ENCODE measurements at places on chromosomes 11 and 22.

GRCh38 chr11:91093141-91093540 lies 870.3 kb upstream of the CHORDC1 start:
- DNase-seq, result no peak

DNA sequence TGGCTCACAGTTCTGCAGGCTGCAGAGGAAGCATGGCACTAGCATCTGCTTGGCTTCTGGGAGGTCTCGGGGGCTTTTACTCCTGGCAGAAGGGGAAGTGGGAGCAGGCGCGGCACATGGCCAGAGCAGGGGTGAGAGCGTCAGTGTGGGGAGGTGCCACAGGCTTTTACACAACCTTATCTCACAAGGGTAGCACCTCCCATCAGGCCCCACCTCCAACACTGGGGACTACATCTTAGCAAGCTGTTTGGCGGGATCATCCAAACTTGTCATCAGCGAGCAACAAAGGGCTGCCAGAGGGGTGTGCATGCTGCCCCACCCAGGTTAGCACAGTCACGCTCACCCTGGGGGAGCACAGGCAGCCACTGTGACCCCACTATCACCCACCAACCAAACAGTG lies 18.9 kb upstream of the YPEL1 start:
- no peak for DNase-seq

- no peak for DNase-seq
Measured at GRCh38 chr22:27409299-27409698, 392.3 kb downstream of the MN1 start.

DNA sequence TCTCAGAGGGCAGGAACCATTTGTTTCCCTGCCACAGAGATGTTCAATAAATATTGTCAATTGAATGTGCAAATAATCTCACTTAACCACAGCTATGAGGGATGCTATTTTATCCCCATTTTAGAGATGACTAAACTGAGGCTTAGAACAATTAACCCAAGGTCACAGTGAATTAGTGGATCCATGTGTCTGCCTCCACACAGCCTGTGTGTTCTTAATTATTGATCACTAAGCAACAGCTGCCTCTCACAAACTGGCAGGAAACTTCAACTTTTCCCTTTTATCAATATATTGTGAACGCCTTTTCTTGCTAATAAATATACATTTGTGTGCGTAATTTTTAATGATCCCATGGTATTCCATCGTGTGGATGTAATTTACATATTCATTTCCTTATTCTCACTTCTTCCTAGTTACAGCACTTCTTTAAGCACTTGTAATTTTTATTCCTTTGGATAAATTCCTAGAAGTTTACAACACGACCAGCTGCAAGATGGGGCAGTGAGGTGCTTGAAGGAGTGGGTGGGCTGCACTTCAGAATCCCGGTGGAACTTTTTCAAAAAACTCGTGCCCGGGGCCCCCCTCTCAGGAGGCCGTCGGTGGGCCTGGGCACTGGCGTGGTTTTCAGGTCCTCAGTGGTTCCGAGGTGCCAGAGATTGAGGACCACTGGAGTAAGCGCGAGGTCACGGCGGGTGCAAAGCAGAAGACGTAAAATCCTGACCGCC lies 915 bp upstream of the SREBF2 start:
- DNase-seq, result no peak

DNA sequence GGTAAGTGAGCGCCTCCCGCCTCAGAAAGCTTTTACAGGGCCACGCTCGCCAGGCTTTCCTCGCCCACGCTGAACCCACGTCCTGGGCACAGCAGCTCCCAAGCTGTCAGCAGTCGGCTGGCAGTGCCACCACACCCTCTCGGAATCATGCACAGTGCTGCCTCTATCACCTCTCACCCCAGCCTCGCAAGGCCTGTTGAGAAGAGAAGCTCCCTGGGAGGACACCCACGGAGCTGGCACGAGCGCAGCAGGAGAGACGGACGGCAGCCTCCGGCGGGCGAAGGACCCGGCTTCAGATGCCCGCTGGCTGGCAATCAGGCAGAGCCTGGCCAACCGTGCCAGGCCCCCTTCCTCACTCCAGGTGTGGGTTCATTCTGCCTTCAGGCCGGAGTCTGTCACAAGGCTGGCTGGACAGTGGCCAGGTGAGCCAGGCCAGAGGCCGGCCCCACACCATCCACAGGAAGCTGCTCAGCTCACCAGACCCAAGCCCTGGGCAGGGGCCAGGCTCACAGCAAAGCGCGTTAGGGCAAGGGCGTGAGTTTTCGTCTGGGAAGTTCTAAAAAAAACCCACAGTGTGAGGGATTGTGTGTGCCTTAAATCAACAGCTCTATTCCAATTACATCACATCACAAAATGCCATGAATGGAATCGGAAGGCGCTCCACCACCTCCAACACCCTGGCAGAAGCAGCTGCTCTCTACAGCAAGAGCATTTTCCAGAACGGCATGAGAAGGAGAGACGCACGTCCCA lies 33.2 kb downstream of the TOLLIP start:
- no peak for DNase-seq

- DNase-seq, result no peak
Measured at GRCh38 chr11:33687733-33688479, 12.7 kb downstream of the C11orf91 start.

DNA sequence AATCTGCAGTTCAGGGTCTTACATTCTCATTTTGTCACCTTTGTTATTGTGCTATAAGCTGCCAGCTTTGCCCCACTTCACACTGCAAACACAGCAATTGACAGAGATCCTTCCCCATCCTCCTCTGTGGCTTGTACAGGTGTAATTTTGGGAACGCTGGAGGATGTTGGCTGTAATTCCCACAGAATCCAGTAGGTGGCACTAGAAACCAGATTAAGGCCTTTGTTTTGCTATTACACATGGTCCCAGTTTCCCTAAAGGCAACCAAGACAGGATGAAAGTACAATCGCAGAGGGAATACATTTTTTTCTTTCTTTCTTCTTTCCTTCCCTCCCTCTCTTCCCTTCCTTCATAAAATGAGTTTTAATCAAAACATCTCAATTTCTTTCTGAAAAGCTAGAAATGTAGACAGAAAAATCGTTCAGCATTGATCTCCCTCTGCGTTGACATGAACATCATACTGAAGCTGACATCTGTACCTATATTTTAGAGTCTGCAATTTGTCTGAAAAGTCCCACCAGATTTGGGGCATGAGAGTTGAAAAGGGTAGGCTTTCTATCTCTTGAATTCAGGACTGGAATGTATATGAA lies 21.3 kb upstream of the NELL1 start:
- no peak for DNase-seq

DNA sequence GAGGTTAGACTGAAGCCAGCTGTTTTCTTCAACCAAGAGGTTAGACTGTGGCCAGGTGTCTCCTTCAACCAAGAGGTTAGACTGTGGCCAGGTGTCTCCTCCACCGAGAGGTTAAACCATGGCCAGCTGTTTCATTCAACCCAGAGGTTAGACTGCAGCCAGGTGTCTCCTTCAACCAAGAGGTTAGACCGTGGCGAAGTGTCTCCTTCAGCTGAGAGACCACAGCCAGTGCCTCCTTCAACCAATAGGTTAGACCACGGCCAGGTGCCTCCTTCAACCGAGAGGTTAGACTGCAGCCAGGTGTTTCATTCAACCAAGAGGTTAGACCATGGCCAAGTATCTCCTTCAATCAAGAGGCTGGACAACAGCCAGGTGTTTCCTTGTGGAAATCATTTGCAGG lies 498.1 kb downstream of the TBC1D22A start:
- DNase-seq, result no peak

DNA sequence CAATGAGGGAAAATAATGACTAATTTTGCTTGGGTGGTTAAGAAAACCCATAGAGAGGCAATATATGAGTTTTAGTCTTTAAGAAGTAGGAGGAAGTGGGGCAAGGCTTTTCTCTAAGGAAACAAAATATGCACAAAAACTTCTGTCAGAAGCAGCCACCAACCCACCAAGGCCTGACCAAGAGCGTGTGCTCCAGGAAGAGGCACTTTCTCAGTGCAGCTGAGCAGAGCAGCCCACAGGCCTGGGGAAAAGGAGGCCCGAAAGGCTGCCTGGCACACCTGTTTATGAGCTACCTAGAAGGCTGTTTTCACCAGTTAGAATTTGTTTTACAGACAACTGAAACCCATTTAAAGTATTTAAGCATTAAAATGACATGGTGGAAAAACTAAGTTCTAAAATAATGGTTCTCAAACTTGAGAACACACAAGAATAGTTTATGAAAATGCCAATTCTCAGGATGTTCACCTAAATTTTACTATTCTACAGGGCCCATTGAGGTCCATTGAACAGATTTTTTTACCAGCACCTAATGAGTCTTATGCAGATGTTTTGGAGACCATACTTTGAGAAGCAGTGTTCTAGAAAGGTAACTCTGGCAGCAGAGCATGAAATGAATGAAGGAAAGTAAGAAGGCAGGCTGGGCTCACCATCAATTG lies 160.5 kb upstream of the DDI1 start:
- DNase-seq, result no peak

DNA sequence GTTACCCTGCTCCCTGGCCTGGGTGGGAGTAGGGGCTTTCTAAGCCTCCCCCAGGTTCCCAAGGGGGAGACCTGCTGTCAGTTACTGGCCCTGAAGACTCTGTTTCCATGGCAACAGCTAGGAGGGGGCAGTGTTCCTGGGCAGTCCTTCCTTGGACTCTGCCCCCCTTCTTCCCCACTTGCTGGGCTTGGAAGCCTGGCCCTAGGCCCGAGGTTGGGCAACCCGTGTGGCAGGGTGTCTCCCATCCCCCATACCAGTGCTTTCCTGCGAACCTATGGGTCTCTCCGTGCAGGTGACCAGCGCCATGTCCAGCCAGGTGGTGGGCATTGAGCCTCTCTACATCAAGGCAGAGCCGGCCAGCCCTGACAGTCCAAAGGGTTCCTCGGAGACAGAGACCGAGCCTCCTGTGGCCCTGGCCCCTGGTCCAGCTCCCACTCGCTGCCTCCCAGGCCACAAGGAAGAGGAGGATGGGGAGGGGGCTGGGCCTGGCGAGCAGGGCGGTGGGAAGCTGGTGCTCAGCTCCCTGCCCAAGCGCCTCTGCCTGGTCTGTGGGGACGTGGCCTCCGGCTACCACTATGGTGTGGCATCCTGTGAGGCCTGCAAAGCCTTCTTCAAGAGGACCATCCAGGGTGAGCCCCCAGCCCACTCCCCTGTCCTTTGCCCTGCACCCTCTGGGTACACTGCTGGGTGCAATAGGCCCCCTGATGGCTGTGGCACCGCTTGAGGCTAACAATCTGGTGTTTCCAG lies 1.7 kb downstream of the ESRRA start:
- DNase-seq, result no peak

DNA sequence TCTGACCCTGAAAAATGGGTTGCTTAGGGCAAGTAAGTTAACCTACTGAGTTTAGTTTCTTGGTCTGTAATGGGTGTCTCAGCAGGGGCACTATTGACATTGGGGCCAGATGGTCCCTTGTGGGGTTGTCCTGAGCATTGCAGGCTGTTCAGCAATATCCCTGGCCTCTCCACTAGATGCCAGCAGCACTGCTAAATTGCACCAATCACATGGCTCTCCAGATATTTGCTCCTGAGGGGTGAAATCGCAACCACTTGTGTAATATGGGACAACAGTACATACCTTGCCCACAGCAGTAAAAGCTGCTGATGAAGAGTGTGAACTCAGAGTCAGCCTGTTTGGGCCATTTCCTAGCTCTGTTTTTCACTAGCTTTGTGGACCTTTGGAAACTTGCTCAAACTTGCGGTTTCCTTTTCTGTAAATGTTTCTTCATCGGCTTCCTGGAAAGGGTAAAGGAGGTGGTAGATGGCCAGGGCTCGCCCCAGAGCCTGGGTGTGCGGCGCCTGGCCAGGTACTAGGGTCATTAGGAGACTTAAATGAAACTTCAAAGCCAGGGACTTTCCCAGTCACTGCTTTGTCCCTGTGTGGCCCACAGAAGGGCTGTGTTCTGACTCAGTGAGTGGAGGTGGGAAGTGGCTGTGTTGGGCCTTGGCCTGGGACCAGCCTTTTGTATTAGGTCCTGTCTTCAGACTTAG lies 13.0 kb downstream of the NCF4 start:
- no peak for DNase-seq

- peak; percentile 20 for DNase-seq
Measured at GRCh38 chr22:29635734-29636357, 32.4 kb downstream of the NF2 start.

DNA sequence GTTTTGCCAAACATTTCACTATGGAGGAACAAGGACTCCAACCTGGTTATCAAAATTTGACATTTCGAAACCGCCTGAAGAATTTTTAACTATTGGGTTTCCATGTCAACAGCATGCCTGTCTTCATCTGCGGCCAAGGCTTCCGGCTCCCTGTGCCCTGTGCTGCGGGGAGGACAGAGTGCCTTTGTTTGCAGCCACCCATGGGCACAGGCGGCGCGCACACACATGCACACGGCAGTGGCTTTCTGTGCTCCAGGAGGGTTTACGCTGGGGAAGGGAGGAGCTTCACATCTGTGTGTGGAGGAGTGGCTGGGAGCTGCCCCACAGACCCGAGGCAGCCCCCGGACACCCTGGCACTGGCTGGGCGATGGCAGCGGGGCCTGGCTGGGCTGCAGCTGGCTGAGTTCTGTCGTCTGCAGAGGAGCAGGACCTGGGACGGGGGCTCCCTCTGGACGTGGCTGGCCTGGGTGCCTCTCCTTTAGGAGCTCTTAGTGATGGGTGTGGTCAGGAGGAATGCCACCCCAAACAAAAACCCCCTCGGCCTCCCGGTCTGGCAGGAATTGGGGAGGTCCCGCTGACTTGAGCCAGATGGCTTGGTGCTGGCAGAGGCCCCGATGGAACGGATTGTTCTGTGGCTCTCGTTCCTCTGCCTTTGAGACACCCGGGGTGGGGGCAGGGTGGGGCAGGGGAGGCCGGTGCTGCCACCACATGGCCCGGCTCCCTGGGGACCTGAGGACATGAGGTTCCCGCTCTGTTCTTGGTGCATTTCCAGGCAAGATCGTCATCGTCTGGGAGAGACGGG lies 1290.9 kb downstream of the BRD1 start:
- no peak for DNase-seq

DNA sequence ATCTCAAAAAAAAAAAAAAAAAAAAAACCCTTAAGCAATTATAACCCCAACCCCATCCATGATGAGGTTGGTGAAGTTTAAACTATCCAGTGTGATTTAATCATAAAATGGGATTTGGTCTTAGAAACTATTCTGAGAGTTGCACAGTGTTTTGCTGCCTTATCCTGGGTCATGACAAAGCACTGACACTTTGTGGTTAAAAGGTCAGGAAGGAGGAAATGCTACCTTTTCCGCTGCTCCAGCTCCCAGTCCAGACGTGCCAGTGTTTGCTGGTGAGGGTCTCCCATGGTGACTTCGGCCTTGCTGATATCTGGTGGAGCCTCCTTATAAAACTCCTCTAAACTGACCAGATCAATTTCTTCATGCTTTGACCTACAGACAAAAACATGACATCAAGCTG lies 14.5 kb downstream of the THOC5 start:
- no peak for DNase-seq

- DNase-seq, result peak; percentile 15
Measured at GRCh38 chr11:57180081-57180561, 1.6 kb upstream of the LRRC55 start.

- no peak for DNase-seq
Measured at GRCh38 chr11:15180212-15180792, 65.6 kb downstream of the INSC start.

Data from iPS DF 19.7 (cell line).